Stimulated activated CD8-positive, alpha-beta memory T cell treated with anti-CD3 and anti-CD28 coated beads, Interleukin-12 subunit alpha, Interleukin-12 subunit beta, amount 100 ng/mL, for 4 hours (primary cell): ENCODE measurements at places on chromosomes 6 and 20.

- DNase-seq = no peak
Observed at GRCh38 chr6:83593395-83593785, 81.1 kb downstream of the PRSS35 start.

GRCh38 chr6:44072959-44073611 lies 54.2 kb downstream of the MRPL14 start:
- peak; percentile 50 for DNase-seq

DNA sequence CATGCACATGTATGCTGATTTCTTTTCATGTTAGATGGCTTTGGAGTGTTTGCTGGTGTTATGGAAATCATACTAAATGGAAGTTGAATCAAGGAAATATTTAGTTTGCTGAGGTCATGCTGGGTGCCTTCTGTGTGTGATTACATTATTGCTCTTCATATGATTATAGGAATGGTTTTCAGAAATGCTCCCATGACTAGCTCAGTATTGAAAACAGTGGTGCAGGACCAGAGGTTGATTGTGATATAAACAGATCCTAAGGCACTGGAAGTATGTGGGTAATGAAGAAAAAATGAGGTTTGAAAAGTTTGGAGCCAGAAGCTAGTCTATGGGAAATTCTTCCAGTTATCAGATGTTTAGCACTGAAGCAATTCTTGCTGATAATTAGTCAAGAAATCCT lies 693.1 kb downstream of the UTRN start:
- no peak for DNase-seq

GRCh38 chr6:153484056-153484455 lies 353.0 kb upstream of the RGS17 start:
- no peak for DNase-seq

DNA sequence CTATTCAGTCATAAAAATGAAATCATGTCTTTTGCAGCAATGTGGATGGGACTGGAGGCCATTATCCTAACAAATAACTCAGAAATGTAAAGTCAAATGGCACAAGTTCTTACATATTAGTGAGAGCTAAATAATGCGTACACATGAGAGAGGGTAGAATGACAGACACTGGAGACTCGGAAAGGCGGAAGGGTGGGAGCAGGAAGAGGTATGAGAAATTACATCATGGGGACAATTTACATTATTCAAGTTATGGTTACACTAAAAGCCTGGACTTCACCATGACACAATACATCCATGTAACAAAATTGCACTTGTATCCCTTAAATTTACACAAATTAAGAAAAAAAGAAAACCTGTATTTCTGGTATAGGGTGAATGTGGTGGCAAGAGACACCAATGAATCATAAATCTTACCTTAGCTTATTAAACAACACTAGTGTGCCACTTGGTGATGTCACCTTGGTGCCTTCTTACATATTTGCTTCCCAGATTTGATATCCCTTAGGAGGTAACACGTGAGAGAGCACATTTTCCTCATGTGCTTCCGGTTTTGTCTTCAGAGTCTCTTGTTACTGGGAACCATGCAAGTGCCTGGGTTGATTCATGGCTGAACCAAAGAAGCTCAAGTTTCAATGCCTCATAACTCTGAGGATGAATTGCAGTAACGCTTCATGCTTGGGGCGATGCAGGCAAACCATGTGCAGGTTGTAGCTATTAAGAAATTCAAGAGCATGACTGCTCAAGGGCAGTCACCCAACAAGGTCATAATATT lies 84.6 kb downstream of the DCDC2 start:
- no peak for DNase-seq

GRCh38 chr6:52215787-52216186 lies 28.5 kb downstream of the IL17F start:
- no peak for DNase-seq

GRCh38 chr6:32176476-32177182 lies 745 bp upstream of the AGPAT1 start:
- DNase-seq = no peak

DNA sequence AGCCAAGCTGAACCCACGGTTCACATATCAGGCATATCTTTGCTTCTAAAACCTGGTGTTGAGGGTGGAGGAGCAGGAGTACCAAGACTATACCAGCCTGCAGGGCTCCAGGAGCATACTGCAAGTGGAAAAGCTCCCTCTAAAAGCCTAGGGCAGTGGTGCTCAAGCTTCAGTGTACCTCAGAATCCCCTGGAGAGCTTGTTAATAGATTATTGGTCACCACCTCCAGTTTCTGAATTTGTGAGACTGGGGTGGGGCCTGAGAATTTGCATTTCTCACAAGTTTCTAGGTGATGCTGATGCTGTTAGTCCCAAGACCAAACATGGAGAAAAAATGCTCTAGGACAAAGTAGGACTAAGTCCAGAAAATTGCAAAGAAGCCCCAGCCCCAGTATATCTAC lies 65.4 kb downstream of the FILIP1 start:
- no peak for DNase-seq

- peak; percentile 10 for DNase-seq
Observed at GRCh38 chr6:37535759-37536490, 36.2 kb upstream of the CCDC167 start.

DNA sequence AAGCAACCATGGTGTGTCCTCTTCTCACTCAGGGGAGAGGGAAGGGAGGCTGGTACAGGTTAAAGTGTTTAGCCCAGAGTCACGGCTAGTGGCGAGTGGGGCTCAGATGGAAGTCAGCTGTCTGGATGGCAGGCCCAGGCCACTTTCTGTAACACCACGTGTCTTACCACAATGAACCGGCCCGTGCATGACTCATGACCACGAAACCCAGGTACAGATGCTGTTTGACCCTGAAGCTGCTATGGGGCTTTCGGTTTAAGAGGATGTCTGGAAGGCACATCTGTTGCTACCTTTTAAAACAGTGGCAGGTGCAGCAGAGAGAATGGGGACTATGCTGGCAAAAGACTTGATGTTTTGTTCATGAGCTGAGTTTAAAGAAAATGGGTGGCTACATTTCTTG lies 36.5 kb upstream of the MPC1 start:
- DNase-seq = peak; percentile 49

DNA sequence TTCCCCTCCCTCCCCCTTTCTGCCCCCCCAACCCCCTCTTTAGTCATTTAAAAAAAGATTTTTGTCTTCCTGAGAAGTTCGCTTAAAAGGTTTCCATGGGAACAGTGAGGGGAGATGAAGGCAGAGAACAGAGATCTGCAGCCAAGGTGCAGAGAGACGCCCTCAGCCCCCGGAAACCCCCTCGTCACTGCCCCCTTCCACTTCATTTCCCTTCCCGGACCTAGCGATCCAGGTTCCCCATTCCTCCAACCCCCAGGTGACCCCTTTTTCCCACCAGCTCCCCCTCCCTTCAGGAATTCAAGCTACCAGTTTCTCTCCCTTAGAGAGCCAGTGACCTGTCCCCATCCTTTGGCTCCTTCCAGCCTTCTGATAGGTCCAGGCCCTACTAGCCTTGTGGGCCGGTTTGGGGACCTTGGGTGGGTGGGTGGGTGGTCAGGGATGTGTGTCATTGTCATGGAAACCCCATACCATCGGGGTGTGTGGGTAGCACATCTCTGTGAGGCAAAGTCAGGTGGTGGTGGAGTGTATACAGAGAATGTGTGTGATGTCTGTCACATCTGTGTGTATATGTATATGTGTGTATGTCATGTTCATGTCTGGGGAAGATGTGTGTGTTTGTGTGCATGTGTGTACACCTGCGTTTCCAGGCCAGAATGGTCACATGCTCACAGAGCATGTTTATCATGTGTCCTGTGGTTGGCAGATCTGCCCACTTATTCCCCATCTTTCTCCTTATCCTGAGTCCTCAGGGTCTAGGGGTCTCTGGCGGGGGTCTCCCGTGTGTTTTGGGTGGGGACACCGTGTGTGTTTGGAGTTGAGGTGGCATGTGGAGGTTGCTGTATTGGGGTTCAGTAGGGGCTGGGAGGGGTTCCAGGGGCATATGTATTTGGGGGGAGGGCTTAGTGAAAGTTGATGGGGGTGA lies 7.0 kb downstream of the SYNGAP1 start:
- no peak for DNase-seq

GRCh38 chr6:11532097-11532496 lies 5.5 kb upstream of the TMEM170B start:
- DNase-seq = no peak

DNA sequence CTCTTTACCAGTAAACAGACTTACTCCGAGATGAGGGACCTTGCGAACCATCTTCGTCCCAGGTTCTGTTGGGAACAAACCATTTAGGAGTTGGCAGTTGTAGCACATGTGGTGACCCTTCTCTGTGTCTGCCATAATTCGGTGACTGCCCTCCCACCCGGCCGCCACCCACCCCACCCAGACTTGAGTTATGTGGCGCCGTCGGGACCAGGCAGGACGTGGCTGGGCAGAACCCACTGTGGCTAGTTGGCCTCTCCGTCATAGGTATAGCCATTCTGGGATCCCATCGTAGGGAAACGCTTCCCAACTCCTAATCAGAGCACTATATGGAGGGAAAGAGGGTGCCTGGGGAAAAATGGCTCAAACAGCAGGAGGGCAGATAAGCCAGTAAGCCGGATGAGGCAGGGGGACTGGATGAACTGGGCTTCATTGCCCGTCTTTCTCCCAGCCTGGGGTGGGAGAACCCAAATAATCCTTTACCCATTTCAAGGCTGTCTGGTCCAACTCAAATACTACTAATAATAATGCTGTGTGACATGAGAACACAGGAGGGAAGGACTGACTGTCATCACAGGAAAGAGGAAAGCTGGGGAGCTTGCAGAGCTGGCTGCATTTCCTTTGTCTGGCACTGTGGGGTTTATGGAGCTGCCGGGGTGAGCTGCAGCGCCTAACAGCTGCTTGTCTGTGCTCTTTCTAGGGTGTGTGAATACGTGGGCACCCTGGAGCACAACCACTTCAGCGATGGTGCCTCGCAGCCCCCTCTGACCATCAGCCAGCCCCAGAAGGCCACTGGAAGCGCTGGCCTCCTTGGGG lies 73.0 kb upstream of the PBOV1 start:
- no peak for DNase-seq

DNA sequence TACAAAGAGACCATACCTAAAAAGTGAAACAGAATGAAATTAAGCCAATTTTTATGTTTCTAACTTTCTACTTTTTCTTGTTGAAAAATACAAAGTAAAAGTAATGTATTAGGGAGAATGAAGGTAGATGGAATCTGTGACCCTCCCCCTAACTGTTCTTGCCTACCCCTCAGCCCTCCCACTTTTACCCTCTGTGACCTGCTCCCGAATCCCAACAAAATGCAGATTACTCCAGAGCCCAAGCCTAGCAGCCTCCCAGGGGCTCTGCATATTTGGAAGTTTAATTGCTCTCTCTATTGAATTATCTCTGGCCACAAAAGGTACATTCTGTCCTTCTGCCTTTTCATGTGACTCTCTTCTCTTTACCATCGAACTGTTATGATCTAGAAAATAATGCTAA lies 201.5 kb downstream of the PKHD1 start:
- DNase-seq = no peak

DNA sequence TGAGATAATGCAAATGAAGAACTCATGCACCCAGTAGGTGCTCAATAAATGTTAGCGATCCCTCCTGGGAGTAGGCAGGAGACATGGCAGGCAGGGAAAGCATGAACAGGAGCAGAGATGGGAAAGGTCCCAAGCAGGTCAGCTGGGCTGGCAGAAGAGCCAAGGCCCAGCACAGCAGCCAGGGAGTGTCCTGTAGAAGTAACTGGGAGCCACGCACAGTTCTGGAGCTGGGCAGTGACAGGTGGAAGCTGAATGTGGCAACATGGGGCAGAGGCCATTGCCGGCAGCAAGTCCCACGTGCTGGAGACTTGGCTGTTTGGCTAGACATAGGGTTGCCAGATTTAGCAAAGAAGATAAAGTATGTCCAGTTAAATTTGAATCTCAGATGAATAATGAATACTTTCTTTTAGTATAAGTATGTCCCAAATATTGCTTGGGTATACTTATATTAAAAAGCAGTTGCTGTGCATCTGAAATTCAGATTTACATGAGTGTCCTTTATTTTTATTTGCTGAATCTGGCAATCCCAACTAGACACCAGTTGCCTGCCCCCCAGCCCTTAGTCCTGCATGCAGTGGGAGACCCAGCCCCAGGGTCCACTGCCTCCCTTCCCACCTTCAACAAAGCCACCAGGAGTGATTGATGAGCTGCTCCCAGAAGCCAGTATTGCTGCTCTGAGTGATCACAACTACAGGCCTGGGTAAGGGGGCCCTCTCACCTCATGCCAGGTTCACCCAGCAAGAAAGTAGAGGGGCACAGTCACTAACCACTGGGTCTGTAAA lies 3.7 kb upstream of the LPIN3 start:
- no peak for DNase-seq

- DNase-seq = no peak
Observed at GRCh38 chr6:21384216-21384615, 209.3 kb upstream of the SOX4 start.

DNA sequence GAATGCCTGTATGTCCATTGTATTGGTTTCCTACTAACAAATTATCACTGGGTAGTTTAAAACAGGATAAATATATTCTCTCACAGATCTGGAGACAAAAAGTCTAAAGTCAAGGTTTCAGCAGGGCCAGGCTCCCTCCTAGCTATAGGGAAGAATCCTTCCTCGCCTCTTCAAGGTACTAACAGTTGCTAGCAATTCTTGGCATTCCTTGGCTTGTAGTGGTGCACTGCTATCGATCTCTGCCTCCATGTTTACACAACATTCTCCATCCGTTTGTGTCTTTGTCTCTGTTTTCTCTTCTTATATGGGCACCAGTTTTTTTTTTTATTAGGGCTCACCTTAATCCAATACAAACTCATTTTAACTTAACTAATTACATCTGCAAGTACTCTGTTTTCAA lies 48.9 kb downstream of the OR2B6 start:
- DNase-seq = no peak

DNA sequence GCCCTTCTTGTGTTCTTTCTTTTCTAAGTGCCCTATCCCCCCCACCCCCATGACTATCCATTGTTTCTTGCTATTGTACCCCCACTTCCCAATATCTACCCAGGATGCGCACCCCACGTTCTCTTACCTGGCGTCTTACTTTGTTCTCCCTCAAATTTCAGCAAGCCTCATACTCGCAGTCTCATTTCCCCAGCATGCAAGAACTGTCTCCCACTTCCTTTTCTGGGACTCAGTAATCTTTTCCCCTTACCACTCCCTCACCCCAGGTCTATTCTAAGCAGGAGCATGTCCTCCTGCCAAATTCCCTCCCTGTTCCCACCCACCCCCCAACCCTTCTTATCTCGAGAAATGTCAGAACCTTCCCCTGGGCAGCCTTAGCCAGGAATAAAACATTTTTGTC lies 1.7 kb upstream of the EHMT2 start:
- no peak for DNase-seq

- no peak for DNase-seq
Observed at GRCh38 chr20:46215913-46216707, 92.2 kb downstream of the CDH22 start.

- DNase-seq = peak; percentile 1
Observed at GRCh38 chr6:138162111-138162954, 594 bp downstream of the ARFGEF3 start.

- DNase-seq = no peak
Observed at GRCh38 chr20:36341331-36342020, 35.3 kb downstream of the DLGAP4 start.

GRCh38 chr6:157469378-157469777 lies 88.4 kb downstream of the ZDHHC14 start:
- DNase-seq = no peak

GRCh38 chr6:142810952-142811514 lies 133.9 kb downstream of the HIVEP2 start:
- DNase-seq = no peak

GRCh38 chr20:2138396-2138795 lies 36.8 kb downstream of the STK35 start:
- DNase-seq = no peak
